ENCODE measurements at places on chromosomes 13 and 19. TPM values are rescaled to one million over a fixed set of nuclear protein-coding genes. Genes with fewer than 3 reads are reported as not detected.

GRCh38 chr13:31441800-31442510 is 242.2 kb downstream of the B3GLCT start:
- no peaks in the 10 kb centered on the region for H3K36me3 ChIP-seq
- no peaks in the 10 kb centered on the region for H3K27me3 ChIP-seq
- no peaks in the 10 kb centered on the region for H3K4me1 ChIP-seq
- H3K4me3 ChIP-seq = no peak overlapping the region
- no peak for DNase-seq
- no peak overlapping the region for H3K27ac ChIP-seq

The SIAH3 gene
- not detected for total RNA-seq

- H3K27ac ChIP-seq = peak overlapping the region; percentile 76
- H3K4me3 ChIP-seq = peak overlapping the region; percentile 54
- no peaks in the 10 kb centered on the region for H3K27me3 ChIP-seq
- no peaks in the 10 kb centered on the region for H3K36me3 ChIP-seq
- DNase-seq = peak; percentile 93
- peaks cover 13% of the 10 kb centered on the region for H3K4me1 ChIP-seq
Measured at GRCh38 chr13:30690282-30691188, 44.8 kb upstream of the ALOX5AP start.

DNA sequence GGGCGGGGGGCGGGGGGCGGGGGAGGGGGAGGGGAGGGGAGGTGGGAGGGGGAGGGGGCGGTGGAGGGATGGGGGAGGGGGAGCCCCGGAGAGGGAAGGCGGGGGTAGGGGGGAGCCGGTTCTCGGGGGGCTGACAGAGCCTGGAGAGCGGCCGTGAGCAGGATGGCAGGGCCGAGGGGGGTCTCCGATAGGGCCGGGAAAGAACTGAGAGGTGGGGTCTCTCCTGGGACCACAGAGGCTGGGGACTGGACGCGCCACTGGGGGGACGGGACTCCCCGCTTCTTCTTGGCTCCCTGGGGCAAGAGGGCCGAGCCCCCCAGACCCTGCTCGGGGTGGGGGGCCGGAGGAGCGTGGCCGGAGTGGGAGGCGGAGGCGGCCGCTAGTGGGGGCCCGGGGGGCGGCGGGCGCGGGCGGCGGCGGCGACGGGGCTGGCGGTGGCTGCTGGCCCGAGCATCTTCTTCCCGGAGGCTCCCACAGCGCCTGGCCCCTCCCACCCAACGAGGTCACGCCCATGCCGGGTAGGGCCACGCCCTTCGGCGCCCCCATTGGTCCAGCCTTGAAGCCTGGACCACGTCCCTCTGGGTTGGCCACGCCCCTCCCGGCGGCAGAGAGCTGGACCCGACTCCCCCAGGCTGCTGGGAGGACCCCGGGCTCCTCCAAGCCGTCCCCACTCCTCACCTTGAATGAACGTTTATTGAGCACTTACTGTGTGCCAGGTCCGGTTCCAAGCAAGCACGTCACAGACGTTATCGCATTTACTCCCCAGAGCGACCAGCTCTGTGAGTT is at the start of gene NOVA2:
TSS of gene NOVA2 (minus strand) at position 313 of the 786 bp plus-strand sequence. CDS start 514 bp downstream, outside the sequence.
- H3K36me3 ChIP-seq = no peaks in the 10 kb centered on the region
- DNase-seq = no peak
- peaks cover 85% of the 10 kb centered on the region for H3K27me3 ChIP-seq
- H3K27ac ChIP-seq = peak within 1 kb of the TSS; percentile 71
- H3K4me3 ChIP-seq = peak within 1 kb of the TSS; percentile 63
- peaks cover 18% of the 10 kb centered on the region for H3K4me1 ChIP-seq

GRCh38 chr13:97945792-97946419 is 7.6 kb upstream of the IPO5 start:
- no peaks in the 10 kb centered on the region for H3K4me1 ChIP-seq
- no peak overlapping the region for H3K27ac ChIP-seq
- DNase-seq = no peak
- no peaks in the 10 kb centered on the region for H3K36me3 ChIP-seq
- no peak overlapping the region for H3K4me3 ChIP-seq
- H3K27me3 ChIP-seq = no peaks in the 10 kb centered on the region

The KATNAL1 gene
- 30.6 TPM for total RNA-seq

The FPR3 gene
- total RNA-seq = 4.0 TPM

- no peak overlapping the region for H3K27ac ChIP-seq
- no peaks in the 10 kb centered on the region for H3K36me3 ChIP-seq
- no peaks in the 10 kb centered on the region for H3K4me1 ChIP-seq
- H3K4me3 ChIP-seq = no peak overlapping the region
- DNase-seq = no peak
Measured at GRCh38 chr13:101210774-101211173, 205.5 kb downstream of the NALCN start.

The TNFSF9 gene
- not detected for total RNA-seq

The CPT1C gene
- total RNA-seq = 4.0 TPM
